ENCODE measurements at places on chromosomes 3 and 15.

DNA sequence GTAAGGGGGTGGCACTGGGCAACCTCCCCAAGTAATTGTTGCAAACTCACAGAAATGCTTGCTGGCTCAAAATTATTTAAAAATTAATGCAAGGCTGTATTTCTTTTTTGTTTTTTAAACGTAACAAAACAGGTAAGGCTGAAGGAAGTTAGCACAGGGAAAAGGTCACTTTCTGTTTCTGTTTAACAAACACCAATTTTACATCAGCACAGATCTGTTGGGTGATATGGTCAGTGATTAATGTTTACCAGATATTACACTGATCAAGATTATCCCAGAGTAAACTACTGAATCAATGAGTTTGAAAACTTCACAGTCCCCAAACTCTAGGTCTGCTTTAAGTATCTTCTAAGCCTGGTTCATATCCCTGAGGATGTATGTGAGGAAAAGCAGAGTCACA is 558.0 kb downstream of the FOXP1 start:
- DNase-seq = no peak

- no peak for DNase-seq
Observed at GRCh38 chr3:64956711-64957325, 269.0 kb upstream of the ADAMTS9 start.

- DNase-seq = peak; percentile 49
Observed at GRCh38 chr15:38354315-38354929, 99.5 kb upstream of the FAM98B start.

DNA sequence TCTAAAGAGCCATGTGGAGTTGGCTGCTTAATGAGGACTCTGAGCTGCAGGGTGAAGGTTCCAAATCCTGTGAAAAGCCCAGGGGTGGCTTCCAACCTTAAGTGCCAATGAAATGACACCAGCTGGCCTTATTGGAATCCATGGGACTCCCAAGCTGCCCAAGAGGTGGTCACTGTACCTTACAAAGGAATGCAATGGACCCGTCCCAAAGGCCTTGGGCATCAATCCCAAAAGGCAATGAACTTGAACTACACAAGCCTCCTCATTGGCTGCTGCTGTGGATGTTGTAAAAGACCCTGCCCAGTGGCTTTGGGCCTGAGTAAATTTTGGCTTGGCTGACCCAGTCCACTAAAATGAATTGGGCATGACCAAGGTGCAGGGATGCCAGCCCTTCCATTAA is 129.3 kb downstream of the WNT5A start:
- DNase-seq = no peak

GRCh38 chr3:144085964-144086363 is 114.3 kb downstream of the DIPK2A start:
- DNase-seq = no peak

GRCh38 chr3:113005611-113006010 is 14.8 kb downstream of the GTPBP8 start:
- no peak for DNase-seq

GRCh38 chr3:195142519-195142918 is 128.4 kb downstream of the XXYLT1 start:
- DNase-seq = no peak

DNA sequence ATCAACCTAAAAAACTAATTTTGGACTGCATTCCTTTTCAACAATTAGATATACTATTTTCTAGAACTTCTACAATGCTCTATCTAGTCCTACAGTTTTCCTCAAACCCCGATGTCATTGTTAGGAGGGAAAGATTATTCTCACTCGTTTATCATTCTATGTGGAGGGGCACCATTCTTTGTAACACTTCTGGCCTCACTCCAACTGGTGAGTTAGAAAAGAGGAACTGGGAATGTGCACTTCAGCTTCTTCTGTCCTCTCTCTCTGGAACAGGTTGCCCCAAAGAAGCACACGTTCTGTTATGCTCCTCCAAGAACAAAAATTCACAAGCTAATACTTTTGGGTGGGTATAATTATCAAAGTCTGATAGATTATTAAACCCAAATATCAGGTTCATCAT is 137.9 kb downstream of the UACA start:
- DNase-seq = no peak

- no peak for DNase-seq
Observed at GRCh38 chr3:24180616-24181015, 235.5 kb downstream of the NR1D2 start.

GRCh38 chr3:56373386-56373785 is 94.9 kb downstream of the ERC2 start:
- DNase-seq = no peak

DNA sequence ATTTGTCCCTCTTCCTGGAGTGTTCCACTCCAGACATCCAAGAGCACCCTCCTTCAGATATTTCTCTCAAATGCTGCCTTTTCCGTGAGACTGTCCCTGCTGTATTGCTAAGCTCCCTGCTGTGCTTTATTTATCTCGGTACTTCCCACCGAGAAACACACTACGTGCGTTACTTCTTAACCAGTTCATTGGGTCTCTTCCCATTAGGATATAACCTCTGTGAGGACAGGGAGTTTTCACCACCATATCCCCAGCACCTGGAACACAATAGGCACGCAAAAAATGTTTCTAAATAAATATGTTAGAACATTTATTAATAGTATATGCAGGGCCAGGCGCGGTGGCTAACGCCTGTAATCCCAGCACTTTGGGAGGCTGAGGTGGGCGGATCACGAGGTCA is 308.7 kb upstream of the IL12A start:
- DNase-seq = no peak

DNA sequence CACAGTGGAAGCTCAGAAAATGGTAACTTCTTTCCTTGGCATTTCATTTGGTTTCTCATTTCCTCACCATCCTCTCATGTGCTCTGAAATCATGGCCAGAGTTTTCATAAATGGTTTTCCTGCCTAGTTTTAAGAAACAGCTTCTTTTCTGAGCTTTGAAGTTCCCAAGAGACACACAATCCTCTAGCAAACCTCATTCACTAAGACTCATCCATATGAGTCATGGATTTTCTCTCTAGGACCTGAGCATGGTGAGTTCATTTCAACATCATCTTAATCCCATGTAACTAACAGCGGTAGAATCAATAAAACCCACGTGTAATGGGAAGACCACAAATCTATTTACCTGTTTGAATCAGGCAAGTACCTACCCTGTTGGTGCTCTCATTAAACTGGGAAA is 274.5 kb upstream of the LRTM1 start:
- DNase-seq = no peak

DNA sequence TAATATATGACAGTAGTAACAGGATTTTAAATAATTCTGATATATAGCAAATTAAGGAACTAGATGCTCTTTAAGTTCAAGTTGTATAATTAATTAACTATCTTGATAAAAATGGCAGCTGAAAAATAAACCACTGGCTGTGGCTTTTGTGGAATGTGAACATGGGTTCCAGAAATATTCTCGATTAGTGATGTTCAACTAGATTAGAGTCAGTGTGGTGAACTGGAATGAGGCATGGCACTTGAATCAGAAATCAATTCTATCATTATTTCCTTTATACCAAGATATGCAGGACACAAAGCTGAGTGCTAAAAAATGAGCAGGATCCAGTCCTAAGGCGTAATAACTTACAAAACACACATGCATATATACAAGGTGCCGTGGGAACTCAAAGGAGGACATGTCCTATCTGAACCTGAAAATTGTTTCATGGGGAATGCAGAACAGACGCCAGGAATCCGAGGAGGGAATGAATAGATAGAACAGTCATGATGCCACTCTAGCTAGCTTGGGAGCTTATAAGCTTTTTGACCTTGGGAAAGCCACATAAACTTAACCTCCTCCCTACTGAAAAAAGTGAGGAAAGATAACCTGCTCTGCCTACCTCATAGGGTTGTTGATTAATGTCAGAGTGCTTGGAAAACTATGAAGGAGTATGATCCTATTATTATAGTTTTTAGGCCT is 402.4 kb downstream of the PLCL2 start:
- no peak for DNase-seq

GRCh38 chr3:129026728-129027543 is 25.8 kb downstream of the EFCC1 start:
- DNase-seq = peak; percentile 92

DNA sequence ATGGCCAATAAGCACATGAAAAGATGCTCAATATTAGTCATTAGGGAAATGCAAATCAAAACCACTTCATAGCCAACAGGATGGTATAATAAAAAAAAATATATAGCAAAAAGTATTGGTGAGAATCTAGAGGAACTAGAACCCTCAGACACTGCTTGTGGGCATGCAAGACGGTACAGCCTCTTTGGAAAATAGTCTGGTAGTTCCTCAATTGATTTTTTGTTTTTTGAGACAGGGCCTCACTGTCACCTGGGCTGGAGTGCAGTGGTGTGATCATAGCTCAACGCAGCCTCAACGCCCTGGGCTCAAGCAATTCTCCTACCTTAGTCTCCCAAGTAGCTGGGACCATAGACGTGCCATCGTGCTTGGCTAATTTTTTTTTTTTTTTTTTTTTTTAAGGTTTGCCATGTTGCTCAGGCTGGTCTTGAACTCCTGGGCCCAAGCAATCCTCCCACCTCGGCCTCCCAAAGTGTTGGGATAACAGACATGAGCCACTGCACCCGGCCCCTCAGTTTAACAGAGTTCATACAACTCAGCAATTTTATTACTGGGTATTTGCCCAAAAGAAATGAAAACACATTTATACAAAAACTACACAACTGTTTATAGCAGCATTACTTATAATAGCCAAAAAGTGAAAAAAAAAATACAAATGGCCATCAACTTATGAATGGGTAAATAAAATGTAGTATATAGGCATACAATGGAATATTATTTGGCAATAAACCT is 5.1 kb downstream of the PRC1 start:
- DNase-seq = no peak

DNA sequence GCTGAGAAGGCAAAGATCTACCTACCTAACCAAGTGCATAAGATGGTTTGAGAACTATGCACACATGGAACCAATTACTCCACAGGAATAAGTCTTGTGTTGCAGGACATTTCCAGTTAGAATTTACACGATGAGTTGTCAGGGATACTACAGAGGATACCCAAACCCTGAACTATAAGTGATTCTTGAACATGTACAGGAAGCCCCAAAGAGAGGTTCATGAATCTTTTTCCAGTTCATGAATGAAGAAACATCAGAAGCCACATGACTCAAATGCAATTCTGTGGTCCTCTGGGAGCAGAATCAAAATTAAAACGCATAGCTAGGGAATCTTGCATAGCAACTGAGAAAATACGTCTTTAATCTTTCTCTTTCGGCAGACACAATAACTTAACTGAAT is 114.1 kb upstream of the LMCD1 start:
- DNase-seq = no peak

- no peak for DNase-seq
Observed at GRCh38 chr3:21893242-21893641, 142.2 kb upstream of the ZNF385D start.

GRCh38 chr3:12234192-12234591 is 54.7 kb upstream of the PPARG start:
- no peak for DNase-seq

DNA sequence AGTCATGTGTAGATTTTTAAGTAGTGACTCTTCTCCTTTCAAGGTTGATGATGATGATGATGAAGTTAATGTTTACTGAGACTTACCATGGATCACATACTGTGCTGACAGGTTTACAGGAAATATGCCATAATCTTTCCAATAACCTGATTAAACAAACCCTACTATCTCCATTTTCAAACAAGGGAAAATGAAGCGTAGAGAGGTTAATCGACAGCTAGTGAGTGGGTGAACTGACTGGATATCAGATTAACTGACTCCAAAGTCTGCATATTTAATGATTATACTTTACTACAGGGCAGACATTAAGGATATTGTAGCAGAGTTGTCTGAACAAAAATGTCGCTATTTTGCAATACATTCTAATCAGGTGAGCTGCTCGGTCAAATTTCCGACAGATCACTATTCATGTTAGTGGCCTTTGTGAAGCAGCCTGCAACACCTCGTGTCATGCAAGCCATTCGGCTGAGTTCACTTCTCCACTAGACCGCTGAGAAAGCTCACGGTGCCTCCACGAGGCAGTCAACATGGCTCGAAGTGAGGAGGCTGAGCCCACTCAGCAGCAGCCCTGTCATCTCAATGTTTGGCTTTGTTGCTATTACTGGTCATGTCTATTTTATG is 264.2 kb downstream of the NFKBIZ start:
- no peak for DNase-seq

- DNase-seq = no peak
Observed at GRCh38 chr15:70068783-70069565, 28.7 kb downstream of the TLE3 start.

DNA sequence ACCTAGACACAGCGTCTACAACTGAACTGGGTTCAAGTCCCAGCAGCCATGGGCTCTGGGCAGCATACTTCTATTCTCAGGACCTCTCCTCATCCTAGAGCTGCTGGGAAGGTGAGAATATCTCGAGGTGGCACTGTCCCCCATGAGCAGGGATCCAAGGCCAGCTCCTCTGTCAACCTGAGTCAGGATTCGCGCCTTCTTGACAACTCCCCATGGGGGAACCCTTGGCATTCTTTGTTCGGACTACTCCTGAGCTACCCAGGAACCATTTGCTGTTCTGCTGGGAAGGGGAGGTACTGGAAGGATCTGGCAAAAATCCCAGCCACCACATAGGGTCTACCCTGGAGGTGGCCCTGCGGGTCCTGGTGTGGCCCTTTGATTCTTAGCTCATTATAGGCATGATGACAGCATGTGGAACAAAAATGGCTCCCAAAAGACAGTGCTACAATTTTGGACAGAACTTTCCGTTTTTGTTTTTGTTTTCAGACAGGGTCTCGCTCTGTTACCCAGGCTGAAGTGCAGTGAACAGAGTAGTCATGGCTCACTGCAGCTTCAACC is 22.3 kb downstream of the PLXNB1 start:
- DNase-seq = no peak

DNA sequence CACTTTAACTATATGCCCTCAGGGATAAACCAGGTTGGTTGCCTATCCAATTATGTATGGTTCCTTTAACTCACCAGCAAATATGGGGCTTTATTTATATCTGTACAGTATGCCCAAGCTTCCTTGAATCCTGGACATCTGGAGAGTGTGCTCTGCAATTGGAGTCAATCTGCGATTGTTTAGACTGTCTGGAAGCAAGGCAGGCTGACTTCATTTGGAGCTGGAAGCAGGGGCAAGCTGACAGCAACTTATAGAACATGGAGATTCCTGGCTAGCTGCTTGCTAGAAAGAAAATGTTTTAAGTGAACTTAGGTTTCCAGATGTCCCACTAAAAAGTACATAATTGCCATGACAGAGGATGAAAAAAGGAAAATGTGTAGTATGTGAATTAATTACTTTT is 63.7 kb upstream of the TPRG1 start:
- no peak for DNase-seq

DNA sequence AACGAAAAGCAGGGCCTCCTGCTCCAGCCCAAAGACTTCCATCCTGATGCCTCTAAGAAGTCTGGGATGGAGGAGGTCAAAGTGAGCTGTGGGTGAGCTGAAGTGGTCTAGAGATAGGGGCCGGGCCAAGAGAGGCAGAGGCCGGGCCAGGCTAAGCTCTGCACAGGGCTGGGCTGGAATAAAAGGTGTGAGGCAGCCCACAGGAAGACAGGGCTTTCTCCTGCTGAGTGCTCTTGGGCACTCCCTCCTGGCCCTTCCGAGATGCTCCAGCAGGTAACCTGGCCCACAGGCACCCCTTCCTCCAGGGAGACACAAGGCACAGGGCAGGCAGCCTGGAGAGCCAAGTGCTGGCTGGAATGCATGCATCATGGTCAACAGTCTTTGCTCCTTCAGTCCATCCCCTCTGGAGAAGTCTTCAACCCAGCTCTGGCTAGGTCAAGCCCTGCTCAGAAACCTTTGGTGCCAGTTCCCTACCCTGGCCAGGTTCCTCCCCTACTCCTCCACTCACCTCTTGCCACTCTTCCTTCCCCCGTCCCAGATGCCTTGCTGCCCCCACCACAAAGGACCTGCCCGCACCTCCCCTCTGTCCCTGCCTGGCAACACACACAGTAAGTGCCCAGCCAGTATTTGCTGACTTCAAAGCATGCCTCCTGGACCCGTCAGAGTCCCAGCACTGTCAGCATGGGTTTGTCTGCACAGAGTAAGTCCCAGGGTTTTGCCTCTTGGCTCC is 93.6 kb downstream of the SEC22A start:
- DNase-seq = no peak

All from stimulated activated naive CD8-positive, alpha-beta T cell treated with anti-CD3 and anti-CD28 coated beads, Interleukin-15, Interleukin-2, amounts not matched to agents 100 U/mL and 50 U/mL, for 24 hours (primary cell).